Left renal pelvis (tissue), 4 donors: ENCODE measurements at places on chromosomes 5 and 9. TPM values are rescaled to one million over a fixed set of nuclear protein-coding genes. Genes with fewer than 3 reads are reported as not detected.

The KCNT1 gene
- polyA plus RNA-seq, result 0.07 TPM

DNA sequence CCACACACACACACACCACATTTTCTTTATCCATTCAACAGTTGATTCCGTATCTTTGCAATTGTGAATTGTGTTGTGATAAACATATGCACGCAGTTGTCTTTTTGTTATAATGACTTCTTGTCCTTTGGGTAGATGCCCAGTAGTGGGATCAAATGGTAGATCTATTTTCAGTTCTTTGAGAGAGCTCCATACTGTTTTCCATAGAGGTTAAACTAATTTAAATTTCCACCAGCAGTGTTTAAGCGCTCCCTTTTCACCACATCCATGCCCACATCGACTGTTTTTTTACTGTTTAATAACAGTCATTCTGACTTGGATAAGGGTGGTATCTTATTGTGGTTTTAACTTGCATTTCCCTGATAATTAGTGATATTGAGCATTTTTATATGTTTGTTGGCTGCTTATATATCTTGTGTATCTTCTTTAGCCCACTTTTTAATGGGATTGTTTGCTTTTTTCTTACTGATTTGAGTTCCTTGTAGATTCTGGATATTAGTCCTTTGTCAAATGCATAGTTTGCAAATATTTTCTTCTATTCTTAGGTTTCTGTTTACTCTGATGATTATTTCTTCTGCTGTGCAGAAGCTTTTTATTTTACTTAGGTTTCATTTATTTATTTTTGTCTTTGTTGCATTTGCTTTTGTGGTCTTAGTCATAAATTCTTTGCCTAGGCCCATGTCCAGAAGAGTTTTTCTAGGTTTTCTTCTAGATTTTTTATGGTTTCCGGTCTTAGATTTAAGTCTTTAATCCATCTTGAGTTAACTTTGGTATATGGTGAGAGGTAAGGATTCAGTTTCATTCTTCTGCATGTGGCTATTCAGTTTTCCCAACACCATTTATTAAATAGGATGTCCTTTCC lies 82.4 kb downstream of the SH3RF2 start:
- DNase-seq, result no peak

GRCh38 chr5:142078221-142078620 lies 30.4 kb upstream of the NDFIP1 start:
- DNase-seq, result no peak

DNA sequence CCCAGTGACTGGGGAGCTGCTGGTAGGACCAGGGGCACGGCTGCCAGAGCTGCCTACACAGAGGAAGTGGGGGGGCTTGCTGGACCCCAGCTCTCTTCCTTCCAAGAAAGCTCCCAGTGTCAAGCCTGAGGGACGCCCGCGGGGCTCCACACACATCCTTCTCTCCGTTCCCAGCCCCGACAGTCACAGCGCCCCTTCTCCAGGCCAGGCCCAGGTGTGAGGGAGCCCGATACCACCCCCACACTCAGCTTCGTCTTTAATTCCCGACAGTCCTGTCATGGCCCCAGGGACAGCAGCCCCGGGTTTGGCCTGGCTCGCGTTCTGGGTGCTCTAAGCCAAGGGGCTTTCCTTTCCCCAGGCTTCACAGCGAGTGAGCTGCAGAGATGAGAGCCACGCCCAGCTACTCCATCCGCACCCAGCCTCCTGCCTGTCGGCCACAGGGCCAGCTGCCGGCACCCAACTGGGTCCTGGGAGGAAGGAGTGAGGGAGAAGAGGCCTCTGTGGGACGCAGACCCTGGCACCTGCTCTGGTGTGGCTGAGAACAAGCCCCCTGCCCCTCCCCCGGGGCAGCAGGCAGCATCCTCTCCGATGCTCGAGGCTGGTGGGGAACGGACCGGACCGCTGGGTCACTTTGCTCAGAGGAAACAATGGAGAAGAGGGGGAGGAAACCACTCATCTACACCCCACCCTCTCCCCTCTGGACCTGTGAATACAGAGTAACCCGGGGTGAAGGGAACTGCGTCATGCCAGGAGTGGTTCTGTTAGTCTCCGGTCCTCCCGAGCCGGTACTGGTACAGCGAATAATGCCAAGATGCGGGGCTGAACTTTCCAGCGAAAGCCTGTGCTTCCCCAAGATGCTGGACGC lies 53.9 kb upstream of the PHYKPL start:
- DNase-seq, result no peak
